ENCODE measurements at places on chromosomes 4 and X.

GRCh38 chr4:101439926-101440325, 92.6 kb upstream of the PPP3CA start:
- DNase-seq, result no peak

GRCh38 chr4:7167706-7168105, 24.6 kb upstream of the SORCS2 start:
- DNase-seq, result no peak

DNA sequence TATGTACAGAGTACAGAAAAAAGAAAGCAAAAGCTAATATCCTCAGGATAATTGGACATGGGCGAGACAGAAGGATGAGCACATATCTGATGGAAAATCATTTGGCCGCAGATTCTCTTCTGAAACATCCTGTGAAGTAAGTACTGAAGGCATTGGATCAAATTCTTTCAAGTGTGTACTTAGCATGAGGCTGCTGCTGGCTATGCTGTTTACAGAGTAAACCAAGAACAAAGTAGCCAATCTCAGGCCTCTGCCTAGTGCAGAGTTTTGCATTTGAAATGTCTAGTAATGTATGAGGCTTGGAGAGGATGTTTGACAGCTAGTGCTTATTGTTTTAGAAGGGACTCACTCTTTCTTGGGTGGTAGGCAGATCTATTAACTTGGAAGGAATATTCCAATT, 128.5 kb downstream of the MAGEC2 start:
- no peak for DNase-seq

GRCh38 chrX:115047715-115048114, 30.3 kb upstream of the IL13RA2 start:
- DNase-seq, result no peak

DNA sequence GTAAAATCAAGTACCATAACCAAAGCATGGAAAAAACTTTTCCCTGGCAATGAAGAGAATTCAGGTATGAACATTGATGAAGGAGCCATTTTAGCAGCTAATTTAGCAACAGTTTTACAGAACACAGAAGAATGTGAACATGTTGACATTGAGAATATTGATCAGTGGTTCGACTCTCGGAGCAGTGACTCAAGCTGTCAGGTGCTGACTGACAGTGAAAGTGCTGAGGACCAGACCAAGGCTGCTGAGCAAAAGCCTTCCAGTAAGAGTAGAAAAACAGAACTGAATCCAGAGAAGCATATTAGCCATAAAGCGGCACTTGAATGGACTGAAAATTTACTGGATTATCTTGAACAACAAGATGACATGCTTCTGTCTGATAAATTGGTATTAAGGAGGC, 2.8 kb downstream of the TIGD2 start:
- DNase-seq, result no peak

- no peak for DNase-seq
These were observed 9.4 kb upstream of the KIAA0232 start for GRCh38 chr4:6773106-6773505.

- DNase-seq, result peak; percentile 24
These were observed 200.6 kb downstream of the MAPK10 start for GRCh38 chr4:86159216-86159615.

GRCh38 chrX:8632924-8633323, 99.0 kb downstream of the ANOS1 start:
- DNase-seq, result no peak

DNA sequence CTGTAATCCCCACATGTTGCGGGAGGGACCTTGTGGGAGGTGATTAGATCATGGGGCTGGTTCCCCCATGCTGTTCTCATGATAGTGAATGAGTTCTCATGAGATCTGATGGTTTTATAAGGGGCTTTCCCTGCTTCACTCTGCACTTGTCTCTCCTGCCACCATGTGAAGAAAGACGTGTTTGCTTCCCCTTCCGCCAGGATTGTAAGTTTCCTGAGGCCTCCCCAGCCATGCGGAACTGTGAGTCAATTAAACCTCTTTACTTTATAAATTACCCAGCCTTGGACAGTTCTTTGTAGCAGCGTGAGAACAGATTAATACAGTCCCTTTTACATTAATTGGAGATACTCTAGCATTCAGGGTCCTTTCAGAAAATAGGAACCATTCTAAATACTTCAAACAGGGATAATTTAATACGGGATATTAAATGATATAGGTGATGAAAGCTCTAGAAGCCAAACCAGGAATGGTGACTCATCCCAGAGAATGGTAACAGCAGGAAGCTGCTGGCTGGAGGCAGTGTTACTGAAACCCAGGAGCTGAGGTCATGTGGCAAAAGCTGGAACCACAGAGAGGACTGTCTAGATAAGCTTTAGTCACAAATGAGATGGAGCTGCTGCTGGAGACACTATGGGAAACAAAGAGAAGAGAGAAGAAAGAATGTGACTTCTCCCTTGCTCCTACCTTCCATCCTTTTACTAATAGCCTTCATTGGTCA, 57.3 kb downstream of the GSTCD start:
- DNase-seq, result peak; percentile 87

DNA sequence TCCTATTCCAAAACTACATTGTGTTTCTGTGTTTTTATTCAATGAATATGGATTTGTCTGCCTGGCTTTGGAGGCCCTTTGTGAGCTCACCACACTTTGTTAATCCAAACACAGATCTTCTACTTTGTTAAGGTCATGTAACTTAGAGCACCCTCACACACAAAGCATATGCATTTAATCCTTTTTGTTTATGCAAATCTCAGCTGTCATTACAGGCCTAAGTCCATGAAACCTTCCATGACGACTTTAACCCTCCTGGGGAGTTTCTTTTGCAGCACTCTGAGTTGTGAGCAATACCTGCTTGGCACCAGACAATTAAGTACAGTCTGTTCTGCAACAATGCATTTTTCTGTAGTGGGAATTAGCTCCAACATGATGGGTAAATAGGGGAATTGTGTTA, 14.9 kb downstream of the CCSER1 start:
- no peak for DNase-seq

GRCh38 chr4:3630598-3631543, 98.6 kb upstream of the LRPAP1 start:
- no peak for DNase-seq

DNA sequence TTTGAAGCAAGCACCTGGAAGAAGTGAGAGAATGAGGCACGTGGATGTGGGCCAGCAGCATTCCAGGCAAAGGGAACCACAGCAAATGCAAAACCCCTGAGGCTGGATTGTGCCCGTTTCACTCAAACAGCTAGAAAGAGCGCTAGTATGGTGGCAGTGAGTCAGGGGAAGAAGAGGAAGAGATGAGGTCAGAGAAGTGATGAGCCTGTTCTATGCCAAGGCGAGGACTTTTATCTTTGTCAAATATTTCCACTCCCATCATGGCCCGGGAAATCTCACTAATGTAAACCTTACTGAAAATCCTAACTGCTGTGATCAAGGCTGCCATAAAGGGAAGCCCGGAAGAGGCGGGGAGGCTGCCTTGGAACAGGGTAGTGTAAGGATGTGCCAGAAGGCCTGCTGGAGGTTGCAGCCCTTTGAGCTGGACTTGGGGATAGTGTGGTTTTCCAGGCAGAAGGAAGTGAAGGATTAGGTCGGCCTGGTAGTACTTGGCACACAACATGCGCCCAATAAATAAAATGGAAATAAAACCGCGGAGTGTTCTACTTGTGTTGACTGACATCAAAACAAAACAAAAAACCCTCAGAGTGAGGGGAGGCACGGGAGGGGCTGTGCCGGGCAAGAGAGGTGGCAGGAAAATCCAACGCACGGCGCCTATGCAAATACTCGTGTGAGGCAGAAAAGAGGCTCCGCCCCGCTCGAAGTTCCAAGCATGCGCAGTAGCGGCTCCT, 1.2 kb upstream of the CDK16 start:
- DNase-seq, result peak; percentile 87

DNA sequence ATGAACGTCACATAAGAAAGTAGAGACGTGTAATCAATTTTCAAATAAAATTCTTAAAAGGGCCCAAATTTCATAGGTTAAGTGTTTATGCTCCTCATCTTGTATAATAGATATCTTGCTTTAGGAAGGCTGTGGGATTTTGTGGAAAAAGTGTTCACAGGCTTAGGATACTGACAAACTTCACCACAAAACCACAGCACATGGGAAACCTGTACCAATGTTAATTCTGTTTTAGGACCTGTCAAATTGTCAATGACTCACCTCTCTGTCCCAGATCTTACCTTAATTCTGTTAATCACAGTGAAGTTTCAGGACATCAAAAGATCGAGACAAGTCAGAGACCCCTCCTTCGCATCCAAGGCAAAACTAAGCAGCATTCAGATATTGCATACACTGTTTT, 24.2 kb downstream of the FGFBP1 start:
- peak; percentile 14 for DNase-seq

- DNase-seq, result no peak
These were observed 605.1 kb downstream of the BCOR start for GRCh38 chrX:39492497-39493162.

- peak; percentile 16 for DNase-seq
These were observed 158.6 kb downstream of the TRIML1 start for GRCh38 chr4:188297873-188298272.

DNA sequence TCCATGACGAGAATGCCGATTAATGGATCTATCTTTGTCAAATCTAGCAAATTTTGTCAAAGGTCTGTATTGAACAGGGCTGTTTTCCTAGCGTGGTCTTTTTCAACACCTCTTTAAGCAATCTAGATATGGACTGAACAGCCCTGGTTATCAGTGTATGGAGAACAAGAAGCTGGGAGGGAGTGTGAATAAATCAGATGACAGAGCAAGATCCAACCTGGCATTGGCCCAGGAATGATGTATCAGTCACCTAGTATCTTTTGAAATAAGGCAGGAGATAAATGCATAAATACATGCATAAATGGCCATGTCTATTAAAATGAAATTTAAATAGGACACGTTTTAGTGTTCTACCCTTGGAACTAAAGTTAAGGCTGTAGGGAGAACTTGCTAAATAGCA, 15.7 kb upstream of the AP1S2 start:
- DNase-seq, result no peak

DNA sequence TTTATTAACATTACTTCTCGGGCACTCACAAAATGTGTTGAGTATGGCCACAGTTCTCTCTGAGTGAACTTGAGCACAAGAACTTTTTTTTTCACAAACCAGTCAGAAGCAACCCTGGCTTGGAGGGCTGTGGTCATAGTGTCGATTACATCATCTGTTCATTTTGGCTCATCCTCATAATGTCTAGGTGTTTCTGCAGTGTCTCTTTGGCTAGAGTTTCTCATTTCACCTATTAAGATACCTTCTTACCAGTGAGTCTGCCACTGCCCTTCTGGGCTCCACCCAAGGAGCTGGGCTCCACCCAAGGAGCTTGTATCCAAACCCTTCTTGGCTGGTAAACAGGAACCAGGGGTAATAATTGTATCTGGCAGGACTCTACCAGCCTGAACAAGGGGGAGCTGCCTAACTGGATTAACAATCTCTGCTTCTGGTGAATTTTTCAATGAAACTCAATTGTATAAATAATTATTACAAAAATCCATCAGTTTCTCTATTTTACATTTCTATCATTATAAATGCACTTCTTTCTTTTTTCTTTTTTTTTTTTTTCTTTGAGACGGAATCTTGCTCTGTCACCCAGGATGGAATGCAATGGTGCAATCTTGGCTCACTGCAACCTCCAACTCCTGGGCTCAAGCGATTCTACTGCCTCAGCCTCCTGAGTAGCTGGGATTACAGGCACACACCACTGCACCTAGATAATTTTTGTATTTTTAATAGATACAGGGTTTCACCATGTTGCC, 667.7 kb upstream of the SLIT2 start:
- DNase-seq, result no peak

GRCh38 chrX:137747244-137748043, 181.5 kb downstream of the ZIC3 start:
- no peak for DNase-seq

GRCh38 chr4:147597561-147597960, 19.6 kb upstream of the TMEM184C start:
- no peak for DNase-seq

GRCh38 chr4:105306820-105307219, 160.1 kb downstream of the TET2 start:
- DNase-seq, result no peak

- DNase-seq, result no peak
These were observed 48.7 kb upstream of the TNIP3 start for GRCh38 chr4:121212806-121213205.

DNA sequence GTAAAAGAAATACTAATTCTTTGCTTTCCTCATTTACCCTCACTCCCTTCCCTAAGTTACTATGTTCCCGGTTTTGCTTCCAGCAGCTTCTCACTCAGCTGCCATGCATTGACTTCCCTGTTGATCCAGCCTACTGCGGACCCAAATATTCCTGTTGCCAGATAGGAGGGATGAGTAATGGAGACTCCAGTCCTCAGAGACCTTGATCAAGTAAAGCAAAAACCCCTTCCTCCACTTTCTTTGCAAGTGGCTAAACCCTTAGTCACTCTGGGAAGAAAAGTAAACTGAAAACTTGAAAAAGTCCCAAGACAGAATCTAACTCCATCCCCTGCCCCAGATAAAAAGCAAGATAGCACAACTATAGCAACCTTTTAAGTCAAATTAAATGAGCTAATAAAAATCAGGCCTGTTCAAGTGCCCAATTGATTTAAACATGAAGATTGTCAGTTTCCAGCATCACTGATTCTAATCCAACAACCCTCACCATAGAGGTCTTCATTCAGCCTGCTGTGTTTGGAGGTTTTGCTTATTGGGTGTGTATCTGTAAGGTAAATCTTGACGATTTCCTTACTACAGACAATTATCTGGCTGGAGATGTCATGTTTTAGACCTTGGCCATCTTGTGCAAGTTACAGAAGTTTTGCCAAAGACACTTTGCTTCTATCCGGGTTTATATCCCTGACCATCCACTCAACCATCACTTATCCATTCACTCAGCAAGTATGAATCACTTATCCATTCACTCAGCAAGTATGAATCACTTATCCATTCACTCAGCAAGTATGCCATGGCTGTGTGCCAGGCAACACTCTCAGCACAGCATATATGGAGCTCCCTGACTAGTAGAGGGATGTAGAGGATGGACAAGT, 17.6 kb downstream of the FGFBP1 start:
- DNase-seq, result peak; percentile 96

DNA sequence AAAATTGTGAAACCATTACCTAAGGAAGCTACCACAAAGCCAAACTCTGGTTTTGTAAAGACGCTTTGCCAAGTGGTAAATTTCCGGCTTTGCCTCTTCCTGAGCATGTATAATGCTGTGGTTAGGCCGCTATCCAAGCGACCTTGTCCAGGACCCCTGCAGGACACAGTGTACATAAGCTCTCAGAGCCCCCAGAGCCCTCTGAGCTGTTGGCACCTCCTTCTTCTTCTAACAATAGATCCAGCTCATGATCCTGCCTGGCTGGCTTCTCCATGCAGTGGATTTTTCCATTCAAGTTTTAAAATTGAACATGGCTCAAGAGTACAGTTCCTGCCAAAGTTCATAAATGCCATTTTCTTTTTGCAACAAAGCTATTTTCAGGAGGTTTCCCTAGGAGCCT, 326.7 kb downstream of the MAPK10 start:
- DNase-seq, result peak; percentile 81

- DNase-seq, result peak; percentile 36
These were observed 18.4 kb upstream of the CTSO start for GRCh38 chr4:155972098-155972497.

- DNase-seq, result no peak
These were observed 54.5 kb downstream of the TRIM2 start for GRCh38 chr4:153258750-153259149.

- DNase-seq, result no peak
These were observed 42.5 kb downstream of the MAMLD1 start for GRCh38 chrX:150405576-150405975.

Measured in mesenchymal stem cell (in vitro differentiated cells and primary cell).